ENCODE measurements at places on chromosomes 16 and 17.
A peak's percentile ranks its signal among the peaks of the same experiment; 100 is the strongest.

- DNase-seq: peak; percentile 34
Observed at GRCh38 chr17:4232168-4232813, 31.5 kb downstream of the ANKFY1 start.

DNA sequence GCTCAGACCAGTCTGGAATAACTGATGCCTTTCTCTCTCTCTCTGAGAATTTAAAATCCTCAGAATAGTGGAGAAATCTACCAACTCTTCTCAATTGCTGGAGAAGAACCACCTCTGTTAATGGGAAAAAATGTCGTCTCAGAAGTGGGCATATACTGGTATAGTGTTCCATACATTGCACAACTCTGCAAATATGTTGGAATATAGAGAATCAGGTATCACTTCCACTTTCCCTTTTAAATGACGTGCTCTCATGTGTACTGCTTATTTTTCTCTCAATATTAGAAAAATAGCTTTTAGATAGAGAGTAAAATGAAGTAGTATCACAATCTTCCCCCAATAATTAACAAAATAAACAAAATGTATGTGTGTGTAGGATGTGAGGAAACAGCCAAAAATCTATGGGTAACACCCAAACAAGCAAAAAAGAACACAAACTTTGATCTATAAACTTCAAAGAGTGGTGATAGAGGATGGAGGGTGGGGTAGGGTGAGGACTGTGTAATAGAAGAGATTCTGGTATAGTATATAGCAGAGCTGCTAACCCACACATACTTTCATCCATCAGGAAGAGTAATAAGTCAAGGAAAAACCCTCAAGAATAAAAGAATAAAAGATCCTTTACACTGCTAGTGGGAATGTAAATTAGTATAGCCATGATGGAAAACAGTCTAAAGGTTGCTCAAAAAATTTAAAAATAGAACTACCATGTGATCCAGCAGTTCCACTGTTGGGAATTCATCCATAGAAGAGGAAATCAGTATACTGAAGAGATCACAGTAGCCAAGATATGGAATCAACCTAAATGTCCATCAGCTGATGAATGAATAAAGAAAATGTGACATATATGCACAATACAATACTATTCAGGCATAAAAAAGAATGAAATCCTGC, 46.9 kb downstream of the NFATC3 start:
- DNase-seq: no peak

- no peak for DNase-seq
Observed at GRCh38 chr16:21211486-21211885, at the start of gene ZP2. Gene ZP2 (minus strand): TSS chr16:21211574. CDS start chr16:21211547, 27 bp downstream.

DNA sequence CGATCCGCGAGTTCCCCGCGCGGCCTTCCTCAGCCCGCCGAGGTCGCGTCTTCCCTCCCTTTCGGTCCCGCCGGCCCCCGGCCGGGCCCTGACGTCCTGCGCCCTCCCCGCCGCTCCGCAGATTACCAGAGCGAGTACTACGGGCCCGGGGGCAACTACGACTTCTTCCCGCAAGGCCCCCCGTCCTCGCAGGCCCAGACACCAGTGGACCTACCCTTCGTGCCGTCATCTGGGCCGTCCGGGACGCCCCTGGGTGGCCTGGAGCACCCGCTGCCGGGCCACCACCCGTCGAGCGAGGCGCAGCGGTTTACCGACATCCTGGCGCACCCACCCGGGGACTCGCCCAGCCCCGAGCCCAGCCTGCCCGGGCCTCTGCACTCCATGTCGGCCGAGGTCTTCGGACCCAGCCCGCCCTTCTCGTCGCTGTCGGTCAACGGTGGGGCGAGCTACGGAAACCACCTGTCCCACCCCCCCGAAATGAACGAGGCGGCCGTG, 5.4 kb downstream of the LHX1 start:
- DNase-seq: no peak

GRCh38 chr17:66667090-66667489, 167.8 kb upstream of the CACNG5 start:
- no peak for DNase-seq

GRCh38 chr17:43998552-43998951, 5.9 kb upstream of the NAGS start:
- DNase-seq: no peak

- DNase-seq: no peak
Observed at GRCh38 chr16:84194018-84194417, 3.1 kb downstream of the ADAD2 start.

DNA sequence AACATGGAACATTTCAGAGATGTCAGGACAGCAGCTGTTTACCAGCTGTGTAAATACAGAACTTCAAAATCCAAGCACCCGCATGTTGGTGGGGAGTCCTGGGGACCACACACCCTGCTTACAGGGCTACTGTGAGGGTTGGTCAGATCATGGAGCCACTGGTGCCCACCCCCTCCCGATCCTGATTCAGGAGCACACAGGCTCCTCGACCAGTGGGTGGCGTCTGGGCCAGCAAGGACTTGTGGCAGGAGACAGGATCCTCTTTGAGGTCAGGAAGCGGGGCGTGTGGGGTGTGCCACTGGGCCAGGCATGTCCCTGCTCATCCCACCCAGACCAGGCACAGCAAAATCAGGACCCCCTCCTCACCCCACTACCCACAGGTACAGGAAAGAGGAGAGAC, 83.6 kb downstream of the SDK2 start:
- DNase-seq: no peak

GRCh38 chr17:15257258-15257788, 7.8 kb downstream of the PMP22 start:
- DNase-seq: no peak

DNA sequence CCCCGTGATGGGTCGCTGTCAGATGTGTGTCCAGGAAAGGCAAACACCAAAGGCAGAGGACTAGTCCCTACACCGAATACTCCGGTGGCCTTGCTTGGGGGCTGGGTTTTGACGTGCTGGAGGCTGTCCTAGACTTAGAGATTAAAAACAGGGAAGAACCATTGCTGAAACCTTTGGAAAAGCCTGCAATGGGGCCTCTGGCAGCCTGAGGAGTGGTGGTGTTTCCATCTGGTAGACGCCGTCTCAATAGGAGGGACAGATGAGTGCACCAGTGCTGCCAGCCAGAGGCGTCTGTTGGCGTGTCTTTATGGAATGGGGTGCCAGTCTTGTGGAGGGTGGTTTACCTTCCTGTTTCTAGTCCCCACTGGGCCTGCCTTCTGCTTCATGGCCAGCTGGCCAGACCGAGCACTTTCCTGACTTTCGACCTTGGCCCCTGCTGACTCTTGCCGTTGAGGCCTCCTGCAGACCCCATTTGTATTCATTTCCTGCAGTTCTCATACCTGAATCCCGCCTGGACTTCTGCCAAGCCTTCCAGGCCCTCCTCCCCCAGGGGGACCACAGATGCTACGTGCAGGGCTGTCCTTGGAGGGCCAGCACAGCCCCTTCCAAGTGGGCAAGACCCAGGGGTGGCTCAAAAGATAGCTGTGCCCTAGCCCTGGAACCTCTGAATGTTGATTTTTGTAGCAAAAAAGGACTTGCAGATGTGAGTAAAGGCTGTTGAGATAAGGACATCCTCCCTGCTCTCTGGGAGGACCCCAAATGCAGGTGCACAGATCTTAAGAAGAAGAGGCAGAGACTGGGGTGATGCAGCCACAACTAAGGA, 1.9 kb upstream of the DNASE1 start:
- DNase-seq: no peak

- no peak for DNase-seq
Observed at GRCh38 chr16:69323415-69323814, 7.0 kb downstream of the PDF start.

GRCh38 chr17:49191917-49192741, 18.2 kb downstream of the GNGT2 start:
- no peak for DNase-seq

DNA sequence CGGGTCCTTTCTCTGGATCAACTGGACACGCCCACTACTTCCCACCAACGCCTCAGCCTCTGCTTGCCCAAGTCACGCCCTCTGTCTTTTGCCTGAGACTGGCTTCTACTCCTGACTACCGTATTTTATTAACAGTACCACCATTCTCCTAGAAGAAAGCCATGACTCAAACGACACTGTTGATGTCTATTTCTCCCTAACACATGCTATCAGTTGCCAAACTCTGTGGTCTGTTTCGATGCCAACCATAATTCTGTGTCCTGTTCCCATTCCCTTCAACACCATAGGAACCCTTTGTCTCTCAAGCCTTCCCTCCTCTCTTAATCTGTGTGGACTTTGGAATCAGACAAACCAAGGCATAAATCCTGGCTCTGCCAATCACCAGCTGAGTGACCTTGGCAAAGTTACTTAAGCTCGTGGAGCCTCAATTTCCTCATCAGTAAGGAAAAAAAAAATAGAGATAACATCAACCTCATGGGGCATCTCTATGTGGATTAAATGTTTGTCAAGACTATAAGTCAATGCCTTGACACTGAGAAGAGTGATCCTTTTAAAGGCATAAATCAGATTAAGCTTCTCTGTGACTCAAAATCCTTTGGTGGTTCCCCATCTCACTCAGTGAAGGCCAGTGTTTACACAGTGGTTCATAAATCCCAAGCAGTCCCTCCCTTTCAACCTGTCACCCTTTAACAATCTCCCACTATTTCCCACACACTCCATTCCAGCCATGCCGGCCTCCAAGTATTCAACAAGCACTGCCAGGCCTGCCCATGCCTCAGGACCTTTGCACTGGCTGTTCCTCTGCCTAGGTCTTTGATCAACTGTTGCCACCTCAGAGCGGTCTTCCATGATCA, 45.6 kb downstream of the ERN1 start:
- DNase-seq: no peak

- peak; percentile 95 for DNase-seq
Observed at GRCh38 chr16:3264137-3265036, 8.0 kb upstream of the MEFV start.

GRCh38 chr17:10738521-10739258, 8.9 kb upstream of the TMEM220 start:
- no peak for DNase-seq

DNA sequence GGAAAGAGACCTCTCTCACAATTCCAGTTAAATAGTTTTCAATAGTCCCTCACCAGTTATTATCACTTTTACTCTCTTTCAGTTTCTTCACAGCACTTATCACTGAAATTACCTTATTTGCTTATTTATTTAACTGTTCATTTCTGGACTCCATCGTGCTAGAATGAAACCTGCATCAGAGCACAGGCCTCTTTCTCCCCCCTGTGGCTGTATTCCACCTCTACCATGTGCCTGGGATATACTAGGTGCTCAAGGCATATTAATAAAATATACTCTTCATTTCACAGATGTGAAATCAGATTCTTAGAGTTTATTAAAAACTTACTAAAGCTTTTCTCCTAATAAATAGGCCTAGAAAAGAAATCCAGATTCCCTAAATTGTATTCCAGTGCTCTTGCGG, 308.9 kb upstream of the MON1B start:
- no peak for DNase-seq

- no peak for DNase-seq
Observed at GRCh38 chr17:64399071-64399766, 8.6 kb upstream of the PECAM1 start.

- DNase-seq: no peak
Observed at GRCh38 chr17:82989881-82990280, 89.5 kb upstream of the METRNL start.

DNA sequence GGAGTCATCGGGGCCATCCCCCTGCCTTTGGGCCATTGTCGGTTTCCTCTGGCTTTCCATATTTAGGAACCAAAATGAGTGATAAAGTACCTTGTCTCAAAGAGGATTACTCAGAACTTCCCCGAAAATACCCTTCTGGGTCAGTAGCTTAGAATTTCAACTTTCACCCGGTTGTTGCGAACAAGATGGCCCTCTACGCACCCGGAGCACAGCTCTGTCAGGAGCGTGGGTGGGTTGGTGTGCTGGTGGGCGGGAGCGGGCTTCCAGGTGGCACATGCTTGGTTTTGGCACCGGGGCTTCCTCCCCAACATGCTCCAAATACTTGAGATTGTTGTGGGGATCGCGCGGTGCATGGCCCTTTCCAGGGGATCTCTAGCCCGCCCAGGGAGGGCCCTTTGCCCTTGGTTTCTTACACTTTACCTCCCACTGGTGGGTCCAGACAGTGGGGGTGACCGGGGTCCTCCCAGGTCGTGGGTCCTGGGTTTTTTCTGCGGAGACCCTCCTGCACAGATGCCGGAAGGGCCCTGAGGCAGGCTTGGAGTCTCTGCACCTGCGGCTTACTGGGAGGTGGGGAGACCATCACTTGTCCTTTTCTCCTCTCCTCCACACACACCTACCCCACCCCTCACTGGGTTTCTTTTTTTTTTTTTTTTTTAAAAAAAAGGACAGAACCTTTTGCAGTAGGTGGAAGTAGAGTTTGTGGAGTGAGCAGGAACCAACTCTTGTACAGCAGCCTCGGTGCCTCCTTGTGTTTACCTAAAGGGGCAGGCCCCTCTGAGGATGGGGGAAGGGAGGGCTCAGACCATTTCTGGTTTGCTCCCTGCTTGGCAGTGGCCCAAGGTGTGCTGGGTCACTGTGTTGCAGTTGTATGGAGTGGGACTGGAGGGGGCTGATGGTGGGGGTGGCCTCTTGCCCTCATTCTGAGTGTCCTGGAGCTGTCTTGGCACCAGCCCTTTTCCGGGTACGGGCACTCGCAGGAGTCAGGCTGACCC, 142.1 kb downstream of the SEC14L1 start:
- DNase-seq: no peak

DNA sequence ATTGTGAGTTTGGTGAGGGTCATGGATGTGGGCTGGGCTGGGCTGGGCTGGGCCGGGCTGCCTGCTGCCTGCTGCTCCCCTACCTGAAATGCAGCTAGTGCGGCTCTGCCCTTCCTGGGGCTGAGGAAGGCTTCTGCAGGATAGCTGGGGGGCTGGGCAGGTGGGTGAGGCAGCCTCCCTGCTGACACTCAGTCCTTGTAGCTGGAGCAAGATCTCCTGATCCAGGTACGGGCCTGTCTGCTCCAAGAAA, 4.7 kb downstream of the RPL13 start:
- no peak for DNase-seq

GRCh38 chr16:31478956-31479355, 4.0 kb upstream of the SLC5A2 start:
- no peak for DNase-seq

- DNase-seq: no peak
Observed at GRCh38 chr16:72673118-72673517, 374.8 kb downstream of the ZFHX3 start.

DNA sequence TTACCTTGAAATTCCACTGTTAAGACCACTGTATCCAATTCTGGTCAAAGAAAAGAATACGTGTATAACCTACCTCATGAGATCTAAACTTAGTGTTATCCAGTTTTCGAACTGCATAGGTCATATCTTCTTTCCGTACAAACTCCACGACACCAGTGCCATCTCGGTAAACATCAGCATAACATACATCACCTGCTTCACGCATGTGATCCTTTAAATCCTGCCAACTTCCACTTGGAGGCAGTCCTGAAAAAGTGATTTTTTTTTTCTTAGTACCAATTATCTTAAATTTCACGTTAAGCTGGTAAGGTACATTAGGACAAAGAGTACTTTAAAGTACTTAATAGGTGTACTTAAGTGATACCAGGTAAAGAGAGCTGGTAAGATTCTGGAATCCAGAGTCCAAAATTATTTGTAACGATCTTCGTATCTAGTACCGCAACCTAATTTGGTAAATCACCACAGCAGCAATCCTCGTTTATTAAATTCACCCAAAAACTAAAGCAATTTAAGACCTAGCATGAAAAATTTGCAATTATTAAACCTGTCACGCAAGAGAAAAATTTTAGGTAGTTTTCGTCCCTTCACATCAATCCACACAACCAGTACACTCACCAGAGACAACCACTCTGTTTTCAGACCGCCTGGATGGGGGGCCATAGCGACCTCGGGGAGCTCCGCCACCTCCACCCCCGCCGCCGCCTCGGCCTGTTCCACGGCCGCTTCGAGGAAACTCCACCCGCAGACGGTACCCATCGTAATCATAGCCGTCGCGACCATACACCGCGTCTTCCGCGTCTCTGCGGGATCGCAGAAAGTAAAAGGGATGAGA, 1.1 kb downstream of the SRSF1 start:
- DNase-seq: no peak

All from NCI-H187 treated with DMSO at 0.1 percent for 48 hours (cell line).